ENCODE measurements at places on chromosomes 11 and 22. TPM values are rescaled to one million over a fixed set of nuclear protein-coding genes. Genes with fewer than 3 reads are reported as not detected.

DNA sequence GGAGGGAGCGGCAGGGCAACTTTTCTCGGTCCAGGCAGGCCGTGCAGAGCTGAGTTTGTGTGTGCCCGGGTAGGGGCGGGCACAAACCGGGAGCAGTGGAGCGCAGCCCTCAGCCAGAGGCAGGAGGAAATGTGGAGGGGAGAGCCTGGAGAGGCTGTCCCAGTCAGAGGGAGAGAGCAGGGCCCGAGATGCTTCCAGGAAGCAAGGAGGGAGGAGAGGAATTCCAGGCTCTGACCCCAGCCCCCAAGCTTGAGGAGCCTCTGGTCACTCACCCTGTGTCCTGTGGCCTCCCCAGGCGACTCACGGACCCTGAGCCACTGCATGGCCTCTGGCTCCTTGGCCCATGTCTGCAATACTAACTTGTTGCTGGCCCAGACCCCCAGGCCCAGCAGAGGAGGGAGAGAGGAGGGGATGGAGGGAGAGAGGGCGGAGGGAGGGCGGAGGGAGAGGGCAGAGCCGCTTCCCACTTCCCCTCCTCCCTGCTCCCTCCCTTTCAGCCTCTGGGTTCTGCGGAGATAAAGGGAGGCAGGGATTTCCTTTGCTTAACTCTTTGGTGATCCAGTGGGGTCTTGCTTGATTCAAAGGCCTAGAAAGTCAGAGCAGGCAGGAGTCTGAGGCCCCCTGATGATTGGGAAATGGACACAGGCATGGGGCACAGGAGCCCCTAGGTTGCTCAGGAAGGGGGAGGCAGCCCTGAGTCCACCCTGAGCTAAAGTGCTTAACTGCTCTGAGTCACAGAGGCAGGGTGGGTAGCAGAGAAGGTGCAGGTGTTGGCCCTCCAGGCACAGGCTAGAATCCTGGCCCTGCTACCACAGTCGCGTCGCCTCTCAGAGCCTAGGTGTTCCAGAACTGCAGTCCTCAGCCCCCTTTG is at the start of gene C1QTNF6:
C1QTNF6 (minus strand) TSS at position 357 of the 871 bp plus-strand sequence; CDS start at position 323, 34 bp downstream.
- peak; percentile 78 for DNase-seq

GRCh38 chr22:36940676-36941075 is 27.2 kb downstream of the CSF2RB start:
- DNase-seq, result no peak

DNA sequence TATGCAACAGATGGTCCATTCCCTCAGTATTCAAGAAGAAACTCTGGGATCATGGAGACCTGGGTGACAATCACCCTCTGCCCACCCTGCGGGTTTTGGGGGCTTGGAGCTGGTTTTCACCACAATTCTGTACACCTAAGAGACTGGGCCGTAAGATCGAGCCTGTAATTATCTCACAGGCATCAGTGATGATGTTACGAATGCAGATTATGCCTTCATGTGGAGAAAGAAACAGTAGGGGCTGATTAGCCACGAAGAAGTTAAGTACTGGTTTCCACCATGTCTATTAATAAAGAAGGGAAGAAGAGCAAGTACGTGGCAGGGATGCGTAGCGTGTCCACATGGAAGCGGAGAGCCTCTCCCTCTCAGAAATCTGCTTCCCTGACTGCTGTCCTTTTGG is 5.3 kb upstream of the EFCAB6 start:
- no peak for DNase-seq

- no peak for DNase-seq
These were observed 194.3 kb upstream of the BDNF start for GRCh38 chr11:27894552-27894951.

DNA sequence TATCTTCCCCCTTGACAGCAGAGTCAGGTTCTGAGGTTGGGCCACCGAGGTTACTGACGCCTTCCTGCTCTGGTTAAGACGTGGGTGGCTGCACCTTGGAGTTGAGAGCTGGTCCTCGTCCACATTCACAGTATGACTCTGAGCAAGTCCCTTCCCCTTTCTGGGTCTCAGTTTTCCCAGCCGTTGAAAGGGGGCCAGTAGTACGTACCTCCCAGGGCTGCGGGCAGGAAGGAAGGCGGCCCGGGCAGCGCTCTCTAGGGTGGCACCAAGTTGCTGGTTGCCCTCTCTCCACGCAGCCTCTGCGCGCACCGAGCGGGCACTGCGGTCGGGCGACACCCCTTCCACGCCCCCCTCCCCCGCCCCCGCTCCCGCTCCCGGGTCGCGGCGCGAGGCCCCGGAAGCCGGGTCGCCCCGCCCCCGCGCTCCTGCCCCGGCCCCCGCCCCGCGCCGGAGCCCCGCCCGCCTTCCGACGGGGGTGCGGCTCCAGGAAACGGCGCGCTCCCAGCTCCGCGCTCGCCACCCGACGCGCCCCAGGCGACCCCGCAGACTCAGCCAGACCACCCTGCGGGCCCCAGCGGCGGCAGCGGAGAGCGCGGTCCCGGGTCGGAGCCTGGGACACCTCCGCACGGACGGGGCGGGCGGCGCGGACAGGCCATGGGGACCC is at the start of gene EHBP1L1:
EHBP1L1 (plus strand) TSS at position 486 of the 664 bp plus-strand sequence. CDS start 250 bp downstream, outside the sequence.
- no peak for DNase-seq

GRCh38 chr11:10108915-10109680 is 184.9 kb downstream of the SBF2 start:
- DNase-seq, result peak; percentile 65

GRCh38 chr22:46569055-46569847 is 31.8 kb upstream of the CELSR1 start:
- DNase-seq, result no peak

GRCh38 chr22:17043521-17043920 is 35.5 kb upstream of the GAB4 start:
- DNase-seq, result no peak

GRCh38 chr11:56705784-56706396 is 7.0 kb downstream of the OR9G1 start:
- no peak for DNase-seq

DNA sequence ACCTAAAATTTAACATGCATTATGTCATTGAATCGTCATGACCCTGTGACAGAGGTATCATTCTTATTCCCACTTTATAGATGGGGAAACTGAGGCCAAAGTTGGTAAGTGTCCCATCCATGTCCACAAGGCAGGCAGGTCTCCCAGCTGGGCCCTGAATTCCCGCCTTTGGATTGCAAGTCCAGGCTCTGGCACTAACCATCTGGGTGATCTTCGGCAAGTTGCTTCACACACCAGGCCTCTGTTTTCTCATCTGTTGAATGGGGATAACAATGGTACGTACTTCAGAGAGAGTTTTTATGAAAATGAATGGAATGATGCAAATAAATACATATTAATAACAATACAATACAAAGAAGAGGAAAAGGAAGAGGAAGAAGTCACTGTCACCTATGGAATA is 3.4 kb downstream of the CRYBB3 start:
- no peak for DNase-seq

DNA sequence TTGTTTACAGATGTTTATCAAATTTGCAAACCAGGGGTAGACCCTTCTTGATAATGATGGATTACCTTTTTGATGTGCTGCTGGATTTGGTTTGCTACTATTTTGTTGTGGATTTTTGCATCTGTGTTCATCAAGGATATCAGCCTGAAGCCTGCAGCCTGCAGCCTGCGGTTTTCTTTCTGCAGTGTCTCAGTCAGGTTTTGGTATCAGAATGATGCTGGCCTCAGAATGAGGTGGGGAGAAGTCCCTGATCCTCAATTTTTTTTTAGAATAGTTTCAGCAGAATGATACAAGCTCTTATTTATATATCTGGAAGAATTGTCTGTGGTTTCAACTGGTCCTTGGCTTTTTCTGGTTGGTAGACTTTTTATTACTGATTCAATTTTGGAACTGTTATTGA is 19.7 kb upstream of the RAB38 start:
- DNase-seq, result no peak

DNA sequence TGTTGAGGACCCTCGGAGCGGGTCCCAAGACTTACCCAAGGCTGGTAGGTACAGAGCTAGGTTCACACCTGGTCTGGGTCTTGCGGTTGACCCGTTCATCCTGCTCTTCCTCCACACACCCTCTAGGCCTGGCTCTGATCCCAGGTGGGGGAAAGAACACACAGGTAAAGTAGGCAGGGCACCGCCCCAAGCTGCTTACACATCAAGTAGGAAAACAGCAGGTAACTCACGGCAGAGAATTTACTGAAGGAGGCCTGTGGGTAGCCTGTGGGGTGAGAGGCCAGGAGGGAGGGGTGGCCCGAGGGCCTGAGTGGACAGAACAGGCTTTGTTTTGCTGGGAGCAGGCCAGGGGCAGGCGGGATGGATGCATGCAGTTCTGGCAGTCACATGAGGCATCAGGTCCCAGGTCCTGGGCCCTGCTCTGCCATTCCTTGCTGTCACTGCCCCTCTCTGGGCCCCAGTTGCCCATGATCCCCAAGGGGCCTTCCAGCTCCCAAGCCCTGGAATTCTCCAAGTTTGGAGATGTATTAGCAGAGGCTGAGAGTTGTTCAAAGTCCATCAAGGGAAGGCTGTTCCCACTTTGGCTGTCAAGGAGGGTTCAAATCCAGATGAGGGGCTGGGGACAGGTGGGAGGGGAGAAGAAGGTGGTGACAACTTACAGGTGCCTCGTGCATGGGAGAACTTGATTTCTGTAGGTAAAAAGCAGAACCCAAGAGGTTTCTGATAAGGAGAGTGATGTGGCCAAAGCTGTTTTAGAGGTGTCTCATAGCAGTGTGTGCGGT is 5.7 kb downstream of the TSKU start:
- no peak for DNase-seq

GRCh38 chr22:46587492-46588278 is 32.5 kb upstream of the GRAMD4 start:
- DNase-seq, result no peak

GRCh38 chr11:131099746-131100145 is 183.5 kb upstream of the SNX19 start:
- DNase-seq, result no peak

DNA sequence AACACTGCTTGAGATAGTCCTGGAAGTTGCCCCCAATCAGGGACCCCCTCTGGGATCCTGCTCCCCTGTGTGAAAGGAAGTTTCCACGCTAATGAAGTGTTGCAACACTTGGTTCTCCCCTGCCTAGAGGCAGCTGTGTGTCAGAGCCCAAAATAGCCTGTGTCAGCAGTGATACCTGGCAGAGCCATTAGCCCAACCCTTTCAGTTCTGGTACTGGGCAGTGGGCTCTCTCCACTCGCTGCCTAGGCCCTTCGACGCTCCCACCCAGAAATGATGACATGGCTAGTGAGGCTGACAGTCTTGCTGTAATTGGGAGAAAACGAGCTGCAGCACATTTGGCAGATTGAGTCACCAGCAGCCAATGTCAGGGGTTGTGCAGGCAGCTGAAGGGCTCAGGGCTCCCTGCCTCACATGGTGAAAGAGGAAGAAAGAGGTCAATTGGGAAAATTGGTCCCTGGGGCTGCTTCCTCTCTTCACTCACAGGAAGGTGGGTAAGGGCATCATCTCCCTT is 1.4 kb upstream of the NXF1 start:
- peak; percentile 5 for DNase-seq

DNA sequence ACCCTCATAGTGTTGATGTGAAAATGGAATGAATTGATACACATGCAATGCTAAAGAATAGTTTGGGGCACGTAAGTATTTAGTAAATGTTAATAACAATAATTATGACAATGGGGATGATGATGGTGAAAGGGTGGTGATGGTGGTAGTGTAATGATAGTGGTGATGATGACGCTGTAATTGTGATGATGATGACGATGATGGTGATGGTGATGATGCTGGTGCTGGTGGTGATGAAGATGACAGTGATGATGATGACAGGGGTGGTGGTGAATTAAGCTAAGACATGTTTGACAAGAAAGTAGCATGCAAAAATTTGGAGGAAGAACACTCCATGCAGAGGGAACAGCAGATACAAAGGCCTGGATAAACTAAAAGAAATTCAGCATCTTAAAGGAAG is 364.4 kb upstream of the API5 start:
- DNase-seq, result no peak

GRCh38 chr22:24099071-24099470 is 82.2 kb upstream of the SUSD2 start:
- no peak for DNase-seq

- no peak for DNase-seq
These were observed 8.7 kb downstream of the CAPN5 start for GRCh38 chr11:77075425-77075905.

COMMD9 gene
- 81.1 TPM for polyA plus RNA-seq

Data from right lung (tissue), 10 donors.